ENCODE measurements at places on chromosomes 5 and 9.

- DNase-seq, result no peak
These were observed 141.1 kb upstream of the C9orf72 start for GRCh38 chr9:27714388-27714787.

- peak; percentile 78 for DNase-seq
These were observed 59.2 kb upstream of the CLINT1 start for GRCh38 chr5:157917899-157918809.

DNA sequence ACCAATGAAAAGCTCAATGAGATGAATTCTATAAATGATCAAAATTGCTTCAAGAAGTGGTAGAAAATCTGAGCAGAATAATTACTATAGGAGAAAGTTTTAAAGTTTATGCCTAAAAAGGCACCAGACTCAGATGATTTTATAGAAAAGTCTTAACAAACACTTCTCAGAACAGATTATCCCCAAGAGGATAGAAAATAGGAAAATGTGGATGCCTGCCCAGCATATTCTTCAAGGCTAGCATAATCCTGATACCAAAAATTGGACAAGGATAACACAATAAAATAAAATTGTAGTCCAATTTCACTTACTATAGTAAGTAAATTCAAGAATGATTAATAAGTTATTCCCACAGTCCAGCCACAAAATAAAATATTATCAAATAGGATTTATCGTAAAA, 397.0 kb downstream of the NR2F1-AS1 start:
- DNase-seq, result no peak

- no peak for DNase-seq
These were observed 7.7 kb upstream of the MAP3K1 start for GRCh38 chr5:56807679-56808078.

- no peak for DNase-seq
These were observed 34.8 kb downstream of the CAMK2A start for GRCh38 chr5:150254774-150255173.

DNA sequence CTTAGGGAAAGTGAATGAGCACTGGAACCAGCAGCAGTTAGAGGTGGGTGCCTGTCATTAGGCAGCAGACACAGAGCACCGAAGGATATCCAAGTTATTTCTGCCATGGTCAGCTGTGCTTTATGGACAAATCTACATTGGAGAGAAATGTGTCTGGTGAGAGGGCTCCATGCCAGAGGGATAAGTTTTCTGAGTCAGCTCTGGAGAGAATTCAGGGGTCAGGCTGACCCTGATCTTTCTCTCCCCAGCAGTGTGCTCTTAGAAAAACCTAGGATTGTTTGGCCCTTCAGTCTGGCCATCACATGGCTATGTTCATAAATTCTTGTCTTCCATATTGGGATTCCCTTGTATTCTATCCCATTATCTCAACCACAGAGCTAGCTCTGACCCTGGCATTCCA, 8.9 kb upstream of the IL17B start:
- no peak for DNase-seq

DNA sequence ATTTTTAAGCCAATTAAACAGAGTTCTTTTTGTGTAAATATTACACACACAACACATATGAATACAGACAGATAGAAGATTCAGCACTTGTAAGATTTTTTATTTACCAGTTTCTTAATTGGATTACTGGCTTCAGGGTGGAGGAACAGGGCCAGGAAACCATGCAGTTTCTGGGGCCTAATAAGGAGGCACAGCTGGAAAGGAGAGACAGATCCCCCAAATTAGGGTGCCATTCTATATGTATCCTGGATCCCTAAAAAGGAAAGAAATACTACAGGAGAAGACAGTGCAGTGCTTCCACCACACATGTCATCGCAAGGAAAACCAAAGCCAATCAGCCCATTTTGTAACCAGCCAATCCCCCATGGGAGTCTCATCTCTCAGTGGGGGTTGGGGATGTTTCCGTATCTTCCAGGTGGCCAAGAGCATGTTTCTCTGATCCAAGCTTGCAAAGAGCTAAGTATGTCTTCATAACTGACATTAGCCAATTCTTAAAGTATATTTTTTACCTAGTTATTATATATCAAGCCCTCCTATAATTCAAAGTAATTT, 15.8 kb upstream of the ABO start:
- no peak for DNase-seq

DNA sequence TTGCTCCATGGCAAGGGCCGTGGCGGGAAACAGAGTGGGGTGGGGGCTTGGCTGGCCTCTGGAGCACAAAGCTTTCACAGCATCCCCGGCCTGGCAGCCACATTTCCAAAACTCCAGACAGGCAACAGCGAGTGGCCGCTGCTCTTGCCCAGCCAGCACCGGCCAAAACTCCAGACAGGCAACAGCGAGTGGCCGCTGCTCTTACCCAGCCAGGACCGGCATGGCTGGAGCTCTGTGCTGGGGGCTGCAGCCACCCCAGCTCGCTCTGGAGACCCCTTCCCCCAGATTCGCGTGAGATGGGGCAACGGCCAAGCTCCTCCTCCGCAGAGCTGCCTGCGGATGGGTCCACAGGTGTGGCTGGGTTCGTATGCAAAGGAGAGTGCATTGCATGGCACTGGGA, 98.5 kb downstream of the COL5A1 start:
- DNase-seq, result no peak

DNA sequence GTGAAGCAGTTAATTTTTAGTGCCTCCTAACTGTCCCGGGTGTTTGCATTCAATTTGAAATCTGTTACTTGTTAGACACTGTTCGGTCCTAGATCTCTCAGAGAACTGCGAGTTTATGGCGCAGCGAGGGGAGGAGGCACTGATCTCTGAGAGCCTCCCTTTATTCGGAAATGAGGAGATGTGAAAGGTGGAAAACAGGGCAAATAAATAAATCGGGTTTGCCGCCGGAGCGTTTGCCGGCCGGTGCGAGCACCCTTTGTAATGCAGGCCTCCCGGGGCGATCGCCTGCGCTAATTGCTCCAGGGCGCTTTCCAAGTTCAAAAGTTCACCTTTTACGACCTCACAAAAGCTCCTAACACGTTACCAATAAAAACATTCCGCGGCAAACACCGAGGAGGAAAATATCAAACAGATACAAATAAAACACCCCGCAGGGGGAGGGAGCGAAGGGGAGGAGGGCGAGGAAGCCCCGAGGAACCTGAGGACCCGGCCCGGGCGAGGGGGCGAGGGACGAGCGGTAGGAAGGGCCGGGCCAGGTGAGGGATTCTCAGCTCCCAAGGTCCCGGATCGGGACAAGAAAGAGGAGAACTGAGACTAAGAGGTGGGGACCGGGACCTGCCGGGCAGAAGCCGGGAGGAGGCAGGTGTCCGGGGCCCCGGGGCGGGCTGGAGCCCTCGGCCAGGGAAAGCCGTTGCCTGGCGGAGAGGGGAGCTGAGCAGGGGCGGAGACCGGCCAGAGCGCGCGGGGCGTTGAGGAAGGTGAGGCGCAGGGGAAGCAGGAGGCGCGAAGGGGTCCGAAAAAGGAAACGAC, 1.4 kb downstream of the NR6A1 start:
- no peak for DNase-seq

DNA sequence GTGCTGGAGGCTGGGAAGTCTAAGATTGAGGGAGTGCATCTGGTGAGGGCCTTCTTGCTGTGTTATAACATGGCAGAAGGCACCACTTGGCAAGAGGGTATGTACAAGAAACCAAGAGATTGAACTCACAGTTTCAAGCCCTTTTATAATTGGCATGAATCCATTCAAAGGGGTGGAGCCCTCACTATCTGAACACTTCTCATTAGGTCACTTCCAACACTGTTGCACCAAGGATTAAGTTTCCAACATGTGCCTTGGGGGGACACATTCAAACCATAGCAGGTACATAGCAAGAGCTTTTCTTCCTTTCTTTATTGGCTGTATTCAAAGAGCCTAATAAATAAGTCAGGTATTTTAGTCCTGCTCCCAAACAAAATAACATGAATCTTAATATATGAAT, 62.7 kb downstream of the PRELID2 start:
- no peak for DNase-seq

GRCh38 chr5:78519198-78519941, 129.2 kb downstream of the LHFPL2 start:
- DNase-seq, result peak; percentile 15

DNA sequence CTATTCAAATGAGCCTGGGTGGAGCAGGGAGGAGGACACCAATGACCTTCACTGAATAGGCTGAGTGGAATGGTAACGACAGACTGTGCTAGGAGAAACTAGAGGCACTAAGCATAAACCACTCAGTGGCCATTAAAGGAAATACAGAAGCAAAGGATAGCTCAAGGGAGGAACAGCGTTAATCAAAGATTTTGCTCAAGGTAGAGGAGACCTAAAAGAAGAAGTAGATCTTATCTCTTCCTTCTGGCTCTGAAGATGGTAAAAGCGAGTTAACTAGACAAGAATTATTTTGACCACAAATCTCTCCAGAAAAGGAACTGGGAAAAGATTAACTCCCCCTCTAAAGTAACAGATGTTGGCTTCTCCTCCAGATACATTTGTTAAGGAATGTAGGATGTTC, 299.6 kb downstream of the EPB41L4A start:
- no peak for DNase-seq

- no peak for DNase-seq
These were observed 36.5 kb downstream of the PALM2AKAP2 start for GRCh38 chr9:109816490-109816889.

- no peak for DNase-seq
These were observed 167.9 kb upstream of the TNC start for GRCh38 chr9:115285836-115286235.

DNA sequence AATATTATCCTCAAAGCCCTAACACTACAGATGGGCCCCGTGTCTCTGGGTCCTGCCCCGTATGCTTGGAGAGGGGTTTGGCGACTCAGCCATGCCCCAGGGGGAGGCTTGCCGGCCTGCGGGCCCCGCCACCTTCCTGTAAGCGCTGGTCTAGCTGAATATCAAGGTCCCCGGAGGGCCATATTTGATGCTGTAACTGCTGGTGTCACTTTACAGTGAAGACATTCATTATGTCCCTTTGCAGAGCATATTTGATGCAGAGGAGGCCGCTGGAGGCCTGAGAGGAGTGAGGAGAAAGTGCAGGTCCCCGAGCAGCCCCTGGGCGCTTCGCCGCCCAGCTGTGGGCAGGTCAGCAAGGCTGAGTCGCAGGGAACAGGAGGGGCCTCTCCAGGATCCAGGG, 16.8 kb downstream of the IRX4 start:
- DNase-seq, result no peak

DNA sequence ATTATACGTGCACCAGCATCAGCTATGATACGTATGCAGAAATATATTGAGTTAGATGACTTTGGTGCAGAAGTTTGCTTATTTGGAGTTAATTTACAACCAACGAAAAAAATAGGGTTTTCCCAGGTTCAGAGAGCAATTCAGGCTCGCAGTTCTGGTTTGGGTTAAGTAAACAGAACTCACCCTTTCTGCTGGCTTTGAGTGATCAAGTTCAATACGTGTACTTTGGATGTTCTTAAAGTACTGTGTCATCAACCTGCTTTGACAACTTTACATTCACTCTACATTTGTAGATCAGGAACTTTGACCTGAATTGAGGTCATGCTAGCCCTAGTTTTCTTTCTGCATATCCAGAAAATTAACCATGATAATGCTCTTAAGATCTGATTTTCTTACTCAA, 40.7 kb downstream of the ACOT12 start:
- DNase-seq, result no peak

- DNase-seq, result no peak
These were observed 56.4 kb downstream of the SCAMP1 start for GRCh38 chr5:78416677-78417425.

DNA sequence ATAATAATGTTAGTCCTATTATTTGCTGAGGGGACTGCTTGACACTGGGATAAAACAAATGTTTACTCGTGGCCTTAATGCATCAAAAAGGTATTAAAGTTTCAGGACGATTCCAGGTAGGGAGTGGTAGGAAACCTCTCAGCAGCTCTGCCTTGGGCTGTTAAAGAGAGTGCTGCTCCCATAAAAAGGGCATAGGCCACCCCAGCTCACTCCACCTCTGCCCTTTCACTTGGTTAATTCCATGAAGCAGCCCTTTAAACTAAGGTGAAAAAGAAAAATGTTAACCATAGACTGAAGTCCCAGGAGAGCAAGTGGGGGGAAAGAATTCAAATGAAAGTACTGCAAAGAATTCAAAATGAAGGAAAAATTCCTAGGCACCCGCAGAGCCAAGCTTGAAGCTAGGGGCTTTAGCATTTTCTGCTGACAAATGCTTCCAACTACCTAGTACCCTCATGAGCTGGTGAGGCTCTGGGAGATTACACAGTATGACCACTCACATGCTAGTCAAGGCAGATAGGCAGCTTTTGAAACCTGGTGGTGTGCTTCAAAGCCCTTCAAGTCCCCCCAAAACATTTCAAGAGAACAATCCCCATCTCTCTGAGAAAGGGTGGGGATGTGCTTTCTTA, 8.5 kb downstream of the KLF9 start:
- no peak for DNase-seq

- DNase-seq, result no peak
These were observed 357.0 kb upstream of the RORB start for GRCh38 chr9:74140141-74140540.

- DNase-seq, result no peak
These were observed 345.8 kb upstream of the KLF9 start for GRCh38 chr9:70760228-70760627.

GRCh38 chr9:116945817-116946216, 258.7 kb downstream of the TRIM32 start:
- DNase-seq, result peak; percentile 21

GRCh38 chr9:134491196-134491835, 150.3 kb upstream of the COL5A1 start:
- no peak for DNase-seq

- DNase-seq, result no peak
These were observed 26.0 kb downstream of the JAKMIP2 start for GRCh38 chr5:147756566-147756965.

DNA sequence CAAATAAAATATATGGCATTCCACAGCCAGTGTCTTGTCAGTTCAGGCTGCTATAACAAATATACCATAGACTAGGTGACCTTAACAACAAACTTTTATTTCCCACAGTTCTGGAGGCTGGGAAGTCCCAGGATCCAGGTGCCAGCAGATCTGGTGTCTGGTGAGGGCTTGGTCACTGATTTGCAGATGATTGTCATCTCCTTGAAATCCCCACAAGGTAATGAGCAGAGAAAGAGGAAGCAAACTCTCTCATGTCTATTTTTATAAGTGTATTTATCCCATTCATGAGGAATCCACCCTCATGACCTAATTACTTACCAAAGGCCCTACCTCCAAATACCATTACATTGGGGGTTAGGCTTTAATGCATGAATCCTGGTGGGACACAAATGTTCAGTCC, 663.2 kb downstream of the TLR4 start:
- DNase-seq, result peak; percentile 2

DNA sequence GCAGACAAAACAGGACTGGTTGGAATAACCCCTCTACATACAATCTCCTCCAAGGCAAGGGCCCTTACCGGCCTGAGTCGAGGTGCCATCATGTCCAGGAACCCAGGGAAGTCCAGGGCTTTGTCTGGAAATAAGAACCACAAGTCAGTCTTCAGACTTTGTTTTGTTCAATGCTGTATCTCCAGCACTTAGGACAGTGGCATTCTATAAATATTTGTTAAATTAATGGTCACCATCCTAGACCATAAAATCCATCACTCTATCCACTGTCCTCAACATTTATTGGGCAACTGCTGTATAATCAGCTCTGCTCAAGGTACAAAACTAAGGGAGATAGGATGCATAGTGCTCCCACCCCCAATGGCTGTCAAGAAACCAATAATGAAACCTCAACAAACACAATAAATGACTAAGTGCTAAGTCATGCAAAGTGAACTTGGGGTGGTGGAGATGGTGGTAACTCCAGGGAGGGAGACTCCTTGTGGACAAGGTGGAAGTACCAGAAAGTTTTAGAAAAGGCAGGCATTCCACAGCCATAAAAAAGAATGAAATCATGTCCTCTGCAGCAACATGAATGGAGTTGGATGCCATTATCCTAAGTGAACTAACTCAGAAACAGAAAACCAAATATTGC, 5.0 kb downstream of the RELL2 start:
- DNase-seq, result peak; percentile 68
